Metanephros (tissue), 2 donors: ENCODE measurements at places on chromosomes 7 and 10. TPM values are rescaled to one million over a fixed set of nuclear protein-coding genes. Genes with fewer than 3 reads are reported as not detected.

The TFPI2 gene
- total RNA-seq: 9.8 TPM

The FKBP14 gene
- 12.8 TPM for total RNA-seq

The PRF1 gene
- total RNA-seq: 2.0 TPM

The ZNF467 gene
- 20.4 TPM for total RNA-seq
